ENCODE measurements at places on chromosomes 13 and 19. TPM values are rescaled to one million over a fixed set of nuclear protein-coding genes. Genes with fewer than 3 reads are reported as not detected.

The WTIP gene
- total RNA-seq = 35.0 TPM

The FREM2 gene
- total RNA-seq = not detected

The OR4F17 gene
- total RNA-seq = not detected

The ZNF681 gene
- not detected for total RNA-seq

The TMEM238 gene
- 9.3 TPM for total RNA-seq

The RFX1 gene
- 5.4 TPM for total RNA-seq

The ADGRE1 gene
- total RNA-seq = 4.7 TPM

The GJB2 gene
- 0.75 TPM for total RNA-seq

Data from A549 treated with AZD2906 at 1 μM for 4 hours (cell line).